ENCODE measurements at places on chromosomes 4 and X.

DNA sequence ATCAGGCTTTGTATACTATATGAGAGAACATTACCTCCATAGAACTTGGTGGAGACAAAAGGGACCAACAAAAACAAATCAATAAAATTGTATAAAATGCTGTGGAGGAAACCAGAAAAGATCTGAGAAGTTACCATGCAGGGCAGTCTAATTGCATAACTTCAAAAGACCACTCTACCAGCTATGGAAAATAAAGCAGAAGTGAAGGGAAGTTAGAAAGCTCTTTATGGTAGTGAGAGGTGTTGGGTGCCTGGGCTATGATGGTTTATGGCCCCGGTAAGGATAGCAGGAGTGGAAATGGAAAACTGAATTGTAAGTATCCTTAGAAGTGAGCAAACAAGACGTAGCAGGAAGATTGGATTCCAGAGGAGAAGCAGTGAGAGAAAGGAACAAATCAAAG is 3.1 kb downstream of the TMEM184C start:
- H3K4me3 ChIP-seq: no peak overlapping the region
- H3K36me3 ChIP-seq: 0 out of 2 replicates have a peak, but pooled peaks cover 10% of the 10 kb centered on the region
- H3K4me1 ChIP-seq: peaks cover 10% of the 10 kb centered on the region
- H3K27me3 ChIP-seq: no peaks in the 10 kb centered on the region
- no peak for DNase-seq
- no peak overlapping the region for H3K27ac ChIP-seq

- H3K36me3 ChIP-seq: no peaks in the 10 kb centered on the region
- DNase-seq: no peak
- no peaks in the 10 kb centered on the region for H3K4me1 ChIP-seq
- H3K4me3 ChIP-seq: no peak overlapping the region
- H3K27me3 ChIP-seq: no peaks in the 10 kb centered on the region
- H3K27ac ChIP-seq: no peak overlapping the region
Observed at GRCh38 chr4:6598641-6599040, 23.7 kb downstream of the MAN2B2 start.

GRCh38 chrX:143027275-143027674 is 1.5 kb downstream of the SPANXN4 start:
- H3K4me3 ChIP-seq: no peak overlapping the region
- no peaks in the 10 kb centered on the region for H3K27me3 ChIP-seq
- H3K36me3 ChIP-seq: no peaks in the 10 kb centered on the region
- H3K27ac ChIP-seq: no peak overlapping the region
- no peaks in the 10 kb centered on the region for H3K4me1 ChIP-seq

DNA sequence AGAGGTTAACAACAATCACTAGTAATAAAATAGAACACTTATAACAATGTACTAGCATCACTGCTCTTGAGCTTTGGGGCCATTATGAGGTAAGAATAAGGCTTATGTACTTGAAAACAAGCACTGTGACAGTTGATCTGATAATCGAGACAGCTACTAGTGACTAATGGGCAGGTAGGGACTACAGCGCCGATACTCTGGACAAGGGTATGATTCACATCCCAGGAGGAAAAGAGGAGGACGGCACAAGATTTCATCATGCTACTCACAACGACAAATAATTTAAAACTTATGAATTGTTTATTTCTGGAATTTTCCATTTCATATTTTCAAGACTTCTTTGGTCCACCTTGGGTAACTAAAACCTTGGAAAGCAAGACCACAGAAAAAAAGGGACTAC is 62.3 kb downstream of the FAM184B start:
- H3K27me3 ChIP-seq: peaks cover 7% of the 10 kb centered on the region
- DNase-seq: no peak
- no peaks in the 10 kb centered on the region for H3K4me1 ChIP-seq
- no peak overlapping the region for H3K4me3 ChIP-seq

- H3K27me3 ChIP-seq: no peaks in the 10 kb centered on the region
- DNase-seq: no peak
- H3K36me3 ChIP-seq: no peaks in the 10 kb centered on the region
Observed at GRCh38 chr4:159296061-159296460, 193.2 kb downstream of the RAPGEF2 start.

DNA sequence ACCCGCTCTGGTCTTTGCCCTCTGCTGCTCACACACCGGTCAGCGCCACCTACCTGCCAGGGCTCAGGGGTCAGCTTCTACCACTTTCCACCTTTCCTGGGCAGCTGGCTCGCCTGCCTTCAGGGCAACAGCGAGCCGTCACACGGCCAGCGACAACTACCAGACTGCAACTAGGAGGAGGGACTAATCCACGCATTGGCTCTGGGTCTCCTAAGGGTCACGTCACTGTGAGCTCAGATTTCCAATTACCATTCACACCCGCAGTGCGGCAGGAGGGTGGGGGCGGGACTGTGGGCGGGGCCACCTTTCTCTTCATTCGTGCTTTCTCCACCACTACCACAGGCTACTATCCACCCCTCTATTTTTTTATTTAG is at the start of gene BEX5:
TSS of gene BEX5 (minus strand) at position 172 of the 374 bp plus-strand sequence. CDS start 1,712 bp downstream, outside the sequence.
- DNase-seq: no peak
- no peaks in the 10 kb centered on the region for H3K36me3 ChIP-seq
- H3K27me3 ChIP-seq: no peaks in the 10 kb centered on the region
- no peak within 1 kb of the TSS for H3K27ac ChIP-seq
- H3K4me3 ChIP-seq: no peak within 1 kb of the TSS

DNA sequence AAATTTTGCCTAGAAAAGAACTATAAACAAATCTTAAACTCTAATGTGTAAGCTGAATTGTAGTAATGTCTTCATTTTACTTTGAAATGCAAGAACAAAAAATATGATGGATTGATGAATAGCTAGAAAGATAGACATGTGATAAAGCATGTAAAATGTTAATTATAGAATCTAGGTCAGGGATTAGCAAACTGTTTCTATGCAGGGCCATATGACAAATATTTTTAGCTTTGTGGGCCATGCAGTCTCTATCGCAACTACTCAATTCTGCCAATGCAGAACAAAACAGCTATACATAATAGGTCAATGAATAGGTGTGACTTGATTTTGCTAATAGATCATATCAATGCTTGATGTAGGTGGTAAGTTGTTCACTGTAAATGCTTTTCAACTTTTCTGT is 75.3 kb downstream of the TBCK start:
- no peak for DNase-seq
- no peaks in the 10 kb centered on the region for H3K27me3 ChIP-seq
- H3K36me3 ChIP-seq: no peaks in the 10 kb centered on the region
- H3K4me1 ChIP-seq: no peaks in the 10 kb centered on the region
- no peak overlapping the region for H3K4me3 ChIP-seq
- no peak overlapping the region for H3K27ac ChIP-seq
